ENCODE measurements at places on chromosomes 2 and 18.

- peak; percentile 65 for DNase-seq
Measured at GRCh38 chr2:21356086-21356856, 232.5 kb downstream of the TDRD15 start.

DNA sequence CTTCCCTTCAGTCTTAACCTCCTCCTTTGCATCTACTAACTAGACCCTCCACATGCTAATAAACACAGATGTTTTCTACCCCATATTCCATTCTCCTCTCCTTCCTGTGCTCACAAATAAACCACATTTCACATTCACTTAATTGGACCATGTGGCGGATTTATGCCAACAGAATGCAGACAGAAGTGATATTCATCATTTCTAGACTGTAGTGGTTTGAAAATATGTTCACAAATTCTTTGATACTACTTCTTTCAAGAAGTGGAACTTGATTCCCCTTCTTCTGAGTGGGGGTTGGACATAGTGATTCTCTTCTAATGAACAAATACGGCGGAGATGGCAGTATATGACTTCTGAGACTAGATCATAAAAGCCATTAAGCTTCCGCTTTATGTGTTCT lies 73.5 kb upstream of the SPTBN1 start:
- no peak for DNase-seq

DNA sequence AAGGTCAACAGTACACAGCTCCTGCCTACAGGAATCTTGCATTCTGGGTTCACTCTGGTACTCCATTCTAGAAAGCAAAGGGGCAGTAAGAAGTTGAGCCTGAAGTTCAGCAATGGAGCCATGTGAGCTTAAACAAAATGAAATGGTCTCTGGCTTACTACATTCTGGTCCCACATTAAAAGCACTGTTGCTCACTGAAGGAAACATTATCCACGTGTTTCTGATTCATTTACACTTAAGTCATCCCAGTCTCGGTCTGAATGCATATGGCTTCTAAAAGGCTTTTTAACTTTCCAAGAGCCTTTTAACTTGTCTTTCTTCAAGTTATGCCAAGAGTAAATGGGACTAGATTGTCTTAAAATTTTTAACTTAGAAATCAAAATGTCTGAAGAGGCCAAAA lies 177.8 kb downstream of the LNPK start:
- no peak for DNase-seq

DNA sequence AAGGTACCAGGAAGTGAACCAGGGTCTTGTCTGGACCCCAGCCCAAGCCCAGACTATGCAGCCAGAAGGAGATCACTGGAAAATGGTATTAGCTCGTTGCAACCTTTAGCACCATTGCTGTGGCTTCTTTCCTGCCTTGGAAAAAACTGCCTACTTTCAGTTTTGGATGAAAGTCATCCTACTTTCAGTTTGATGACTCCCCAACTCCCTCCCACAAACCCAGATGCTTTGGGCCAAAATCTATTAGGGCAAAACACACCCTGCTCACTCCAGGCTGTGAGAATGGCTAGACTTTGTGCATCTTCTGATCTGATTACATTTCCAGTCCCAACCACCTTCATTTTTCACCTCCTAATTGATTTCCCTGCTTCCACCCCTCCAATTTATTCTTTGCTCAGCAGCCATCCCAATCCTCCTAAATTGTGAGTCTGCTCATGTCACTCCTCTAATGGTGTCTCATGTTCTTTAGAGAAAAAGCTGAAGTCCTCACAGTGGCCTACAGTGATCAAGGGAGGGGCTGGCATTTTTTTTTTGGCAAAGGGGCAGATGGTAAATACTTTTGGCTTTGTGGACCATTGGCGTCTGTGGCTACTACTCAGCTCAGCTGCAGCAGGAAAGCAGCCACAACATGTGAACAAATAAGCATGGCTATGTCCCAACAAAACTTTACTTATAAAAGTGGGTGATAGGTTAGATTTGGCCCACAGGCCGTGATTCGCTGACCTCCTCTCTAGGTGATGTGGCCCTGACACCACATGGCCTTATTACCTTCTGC lies 368.7 kb downstream of the SLC4A3 start:
- no peak for DNase-seq

- DNase-seq, result no peak
Measured at GRCh38 chr2:4635289-4635688, 931.9 kb downstream of the DCDC2C start.

DNA sequence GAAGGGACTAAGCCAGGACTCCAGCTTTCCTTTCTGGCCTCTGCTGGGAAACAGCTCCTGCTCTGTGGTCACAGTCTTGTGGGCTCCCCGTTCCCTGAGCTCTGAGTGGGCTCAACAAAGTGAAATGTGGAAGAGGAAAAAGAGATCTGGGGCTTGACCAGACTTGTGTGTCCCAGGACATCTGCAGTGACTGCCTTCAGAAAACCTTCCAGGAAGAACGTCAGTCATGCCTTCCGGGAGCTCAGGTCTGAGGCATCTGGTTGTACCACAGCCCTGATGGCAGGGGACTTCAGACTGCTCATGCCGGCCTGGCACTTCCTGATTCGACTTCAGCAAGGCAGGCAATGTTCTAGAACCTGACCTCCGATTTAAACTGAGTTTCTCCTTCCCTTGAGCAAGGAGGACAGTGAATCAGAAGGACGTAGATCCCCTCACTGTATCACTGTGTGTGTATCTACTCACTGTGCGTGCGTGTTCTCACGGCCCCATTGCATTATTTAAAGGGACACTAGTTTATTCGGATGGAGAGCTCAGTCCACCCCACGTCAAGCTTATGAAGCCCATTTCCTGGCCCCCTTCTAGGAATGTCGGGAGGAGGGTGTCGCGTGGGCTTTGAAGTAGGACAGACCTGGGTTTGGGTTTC lies 548 bp upstream of the FBLN7 start:
- DNase-seq, result no peak

- no peak for DNase-seq
Measured at GRCh38 chr18:69647702-69648101, 247.0 kb downstream of the DOK6 start.

DNA sequence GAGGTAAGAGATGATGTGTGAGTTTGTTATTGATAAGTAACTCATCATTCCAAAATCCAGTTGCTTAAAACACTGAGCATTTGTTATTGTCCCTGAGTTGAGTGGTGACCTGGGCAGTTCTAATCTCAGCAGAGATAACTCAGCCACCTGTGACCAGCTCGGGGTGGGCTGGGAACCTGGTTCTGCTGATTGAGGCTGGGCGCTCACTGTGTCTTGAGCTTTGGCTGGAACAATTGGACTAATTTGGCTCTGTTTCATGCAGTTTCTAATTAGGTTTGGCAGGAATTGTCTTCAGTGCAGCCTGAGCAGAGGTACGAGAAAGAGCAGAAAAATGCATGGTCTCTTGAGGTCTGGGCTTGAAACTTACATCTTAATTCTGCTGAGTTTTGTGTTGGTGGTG lies 144.7 kb downstream of the RNF144A start:
- no peak for DNase-seq

GRCh38 chr2:113876503-113877387 lies 13.1 kb upstream of the ACTR3 start:
- DNase-seq, result peak; percentile 27

- DNase-seq, result no peak
Measured at GRCh38 chr2:230843132-230843531, 21.6 kb upstream of the ITM2C start.

GRCh38 chr2:71712158-71712818 lies 258.9 kb downstream of the DYSF start:
- DNase-seq, result no peak

DNA sequence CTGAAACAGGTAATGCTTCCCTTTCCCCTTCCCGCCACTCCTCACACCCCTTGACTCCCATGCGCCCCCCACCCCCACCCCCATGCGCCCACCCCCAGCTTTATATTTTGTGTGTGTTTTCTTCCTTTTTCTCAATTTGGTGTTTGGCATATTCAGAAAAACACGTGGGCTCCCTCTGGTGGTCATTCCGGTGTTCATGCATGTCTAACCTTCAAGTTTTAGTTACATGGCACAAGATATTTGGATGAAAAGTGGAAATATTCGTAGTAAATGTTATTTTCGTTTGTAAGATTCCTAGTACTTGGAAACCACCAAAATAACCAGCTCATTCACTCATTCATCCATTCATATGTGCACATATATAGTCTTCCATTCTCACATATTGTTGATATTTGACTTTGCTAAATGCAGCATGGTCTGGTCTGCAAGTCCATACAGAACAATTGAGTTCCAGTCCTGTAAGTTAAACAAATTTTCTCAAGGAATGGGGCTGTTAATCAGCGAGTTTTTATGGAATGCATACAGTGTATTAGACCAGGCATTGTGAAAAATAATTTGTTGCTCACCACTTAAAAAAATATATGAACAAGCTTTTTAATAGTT lies 143.6 kb upstream of the MAP3K20 start:
- DNase-seq, result peak; percentile 69
